ENCODE measurements at places on chromosomes 1 and 21.

DNA sequence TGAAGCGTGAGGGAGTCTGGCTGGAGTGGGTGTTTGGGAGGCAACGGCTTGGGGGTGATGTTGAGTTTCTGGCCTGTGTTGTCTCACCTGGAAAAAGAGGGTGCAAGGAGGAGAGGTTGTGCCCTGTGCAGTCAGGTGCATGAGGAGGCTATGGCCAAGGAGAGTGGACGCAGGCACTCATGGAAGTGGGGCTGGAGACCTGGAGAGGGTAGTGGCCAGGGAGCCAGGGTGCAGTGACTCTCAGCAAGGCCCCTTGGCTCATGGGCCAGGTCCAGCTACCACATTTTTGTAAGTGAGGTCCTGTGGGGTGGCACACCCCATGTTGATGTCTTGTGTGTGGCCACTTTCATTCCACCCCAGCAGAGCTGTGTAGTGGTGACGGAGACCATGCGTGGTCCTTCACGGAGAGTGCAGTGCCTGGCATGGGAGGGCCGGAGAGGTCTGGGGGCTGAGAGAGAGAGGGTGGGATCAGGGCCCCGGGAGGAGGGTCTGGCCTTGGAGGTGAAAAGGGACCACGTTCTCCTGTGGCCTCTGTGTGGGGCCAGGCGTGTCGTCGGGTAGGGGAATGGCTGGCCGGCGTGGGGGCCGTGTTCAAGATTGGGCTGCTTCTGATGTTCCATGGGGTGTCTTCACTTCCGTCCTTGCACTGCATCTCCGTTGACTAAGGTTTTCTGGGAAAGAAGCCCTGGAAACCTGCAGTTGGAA lies 6.1 kb downstream of the SNAP47 start:
- no peak for DNase-seq

GRCh38 chr1:39080831-39081270 lies 54.7 kb downstream of the NDUFS5 start:
- DNase-seq = no peak

GRCh38 chr1:1181129-1181937 lies 7.7 kb downstream of the TTLL10 start:
- DNase-seq = no peak

DNA sequence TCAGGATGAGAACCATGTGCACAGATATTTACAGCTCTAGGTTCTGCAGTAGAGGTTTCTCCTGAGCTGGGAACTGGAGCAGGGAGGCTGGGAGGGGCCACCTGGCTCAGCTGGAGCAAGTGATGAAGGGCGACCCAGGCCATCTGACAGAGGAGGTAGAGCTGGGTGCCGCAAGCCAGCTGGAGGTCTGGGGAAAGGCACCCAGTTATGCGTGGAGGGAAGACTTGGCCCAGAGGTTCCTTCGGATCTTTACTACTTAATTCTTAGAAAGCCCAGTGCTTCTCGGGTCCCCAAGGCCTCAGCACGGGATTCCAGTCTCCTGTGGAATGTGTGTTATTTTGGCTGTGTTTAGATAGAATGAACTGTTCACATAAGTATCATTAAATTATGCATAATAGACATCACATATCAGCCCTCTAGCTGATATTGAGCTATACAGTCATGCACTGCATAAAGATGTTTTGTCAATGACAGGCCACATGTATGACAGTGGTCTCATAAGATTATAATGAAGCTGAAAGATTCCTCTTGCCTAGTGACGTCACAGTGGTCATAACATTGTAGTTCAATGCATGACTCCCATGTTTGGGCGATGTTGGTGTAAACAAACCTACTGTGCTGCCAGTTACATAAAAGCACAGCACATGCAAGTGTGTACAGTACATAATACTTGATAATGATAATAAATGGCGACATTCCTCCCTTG lies 245.1 kb downstream of the RHOU start:
- no peak for DNase-seq

- no peak for DNase-seq
These were observed 310.0 kb downstream of the ZP4 start for GRCh38 chr1:237580726-237581125.

GRCh38 chr1:40381268-40382107 lies 8.0 kb downstream of the SMAP2 start:
- DNase-seq = no peak

DNA sequence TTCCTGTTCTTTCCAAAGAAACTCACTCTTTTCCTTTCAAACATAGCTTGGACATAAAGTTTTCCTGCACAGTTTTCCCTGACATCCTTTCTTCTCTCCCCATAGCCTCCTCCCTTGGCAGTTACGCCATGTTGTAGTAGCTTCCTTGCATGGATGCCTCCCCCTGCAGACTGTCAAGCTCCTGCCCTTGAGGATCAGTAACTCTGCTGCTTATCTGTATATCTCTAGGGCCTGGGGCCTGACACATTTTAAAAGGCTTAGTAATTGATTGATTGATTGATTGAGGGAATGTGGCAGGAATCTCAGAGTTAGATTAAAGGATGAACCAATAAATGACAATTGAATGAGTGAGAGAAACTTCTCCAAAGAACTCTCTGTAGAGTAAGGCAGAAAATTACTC lies 143.7 kb downstream of the NEK7 start:
- DNase-seq = no peak

DNA sequence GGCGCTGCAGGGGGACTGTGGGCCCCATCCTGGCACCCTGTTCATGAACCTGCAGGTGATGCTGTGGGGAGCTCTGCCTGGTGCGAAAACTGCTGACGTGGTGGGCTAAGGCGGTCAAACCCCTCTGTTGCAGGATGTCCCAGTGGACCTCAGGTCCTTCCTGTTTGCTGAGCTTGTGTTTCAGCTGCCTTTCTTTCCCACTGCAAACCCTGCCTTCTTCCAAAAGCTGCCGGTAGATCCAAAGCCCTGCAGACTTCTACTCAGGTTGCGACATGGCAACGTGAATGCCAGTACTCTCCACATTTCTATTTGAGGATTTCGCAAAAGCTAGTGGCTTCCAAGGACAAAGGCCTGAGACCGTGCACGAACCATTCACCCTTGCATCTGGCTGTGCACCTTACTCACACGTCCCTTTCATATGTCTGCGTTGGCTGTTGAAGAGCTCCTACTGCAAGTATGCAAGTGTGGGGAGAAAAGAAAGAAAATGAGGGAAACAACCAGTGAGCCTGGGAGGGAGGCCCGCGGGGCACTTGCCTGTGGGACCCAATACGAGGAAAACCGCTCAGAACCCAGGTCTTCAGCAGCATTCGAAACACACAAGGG lies 6.2 kb upstream of the RRP1 start:
- DNase-seq = no peak

- DNase-seq = peak; percentile 66
These were observed 36.7 kb upstream of the THEM4 start for GRCh38 chr1:151945725-151946722.
